ENCODE measurements at places on chromosomes 1 and 21.

GRCh38 chr1:7912145-7912544, 28.5 kb downstream of the TNFRSF9 start:
- no peak for DNase-seq

DNA sequence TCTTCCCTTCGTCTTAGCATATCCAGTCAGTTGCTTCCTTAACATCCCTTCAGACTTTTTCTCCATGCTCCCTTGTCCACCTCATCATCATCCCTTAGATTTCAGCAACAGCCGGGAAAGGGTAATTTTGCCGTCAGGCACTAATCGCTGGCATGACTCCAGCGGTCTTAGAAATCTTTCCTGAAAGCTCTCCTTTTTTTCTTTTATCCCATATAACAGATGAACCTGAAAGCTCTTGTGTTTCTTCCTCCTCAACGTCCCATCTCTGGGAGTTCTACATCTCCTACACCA, 10.4 kb upstream of the BOLA1 start:
- no peak for DNase-seq

GRCh38 chr1:78619032-78619431, 1.2 kb upstream of the IFI44L start:
- DNase-seq, result no peak

DNA sequence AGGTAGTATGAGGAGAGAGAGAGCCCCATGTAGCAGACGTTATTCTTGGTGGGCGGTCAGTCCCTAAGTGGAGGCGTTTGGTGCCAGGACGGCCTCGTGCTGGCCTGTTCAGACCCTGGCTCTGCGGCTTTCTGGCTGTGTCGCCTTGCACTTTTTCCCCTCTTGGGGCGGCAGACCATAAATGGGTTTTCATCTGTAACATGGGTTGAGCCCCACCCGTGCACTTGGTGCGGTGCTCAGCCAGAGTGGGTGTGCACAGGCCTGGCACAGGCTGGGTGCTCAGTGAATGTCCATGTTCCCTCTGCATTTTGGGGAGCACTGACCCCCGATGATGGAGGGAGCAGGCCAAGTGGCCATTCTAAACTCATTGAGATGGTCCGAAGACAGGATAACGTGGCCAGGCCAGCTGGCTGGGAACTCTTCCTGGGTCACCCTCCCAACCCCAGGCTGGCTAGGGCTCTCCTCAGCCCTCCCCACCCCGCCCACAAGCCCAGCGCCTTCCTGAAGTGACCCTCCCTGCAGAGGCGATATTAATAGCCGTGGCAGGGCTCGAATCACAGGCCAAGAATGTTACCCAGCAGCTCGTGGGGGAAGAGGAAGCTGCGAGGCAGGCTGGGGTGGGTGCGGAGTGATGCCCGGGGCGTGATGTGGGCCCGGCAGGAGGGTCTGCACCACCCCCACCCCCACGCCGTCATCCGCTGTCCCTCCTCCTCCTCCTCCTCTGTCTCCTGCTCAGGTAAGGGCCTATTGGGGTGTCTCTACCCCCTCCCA, 78.5 kb downstream of the ARHGEF10L start:
- DNase-seq, result no peak

DNA sequence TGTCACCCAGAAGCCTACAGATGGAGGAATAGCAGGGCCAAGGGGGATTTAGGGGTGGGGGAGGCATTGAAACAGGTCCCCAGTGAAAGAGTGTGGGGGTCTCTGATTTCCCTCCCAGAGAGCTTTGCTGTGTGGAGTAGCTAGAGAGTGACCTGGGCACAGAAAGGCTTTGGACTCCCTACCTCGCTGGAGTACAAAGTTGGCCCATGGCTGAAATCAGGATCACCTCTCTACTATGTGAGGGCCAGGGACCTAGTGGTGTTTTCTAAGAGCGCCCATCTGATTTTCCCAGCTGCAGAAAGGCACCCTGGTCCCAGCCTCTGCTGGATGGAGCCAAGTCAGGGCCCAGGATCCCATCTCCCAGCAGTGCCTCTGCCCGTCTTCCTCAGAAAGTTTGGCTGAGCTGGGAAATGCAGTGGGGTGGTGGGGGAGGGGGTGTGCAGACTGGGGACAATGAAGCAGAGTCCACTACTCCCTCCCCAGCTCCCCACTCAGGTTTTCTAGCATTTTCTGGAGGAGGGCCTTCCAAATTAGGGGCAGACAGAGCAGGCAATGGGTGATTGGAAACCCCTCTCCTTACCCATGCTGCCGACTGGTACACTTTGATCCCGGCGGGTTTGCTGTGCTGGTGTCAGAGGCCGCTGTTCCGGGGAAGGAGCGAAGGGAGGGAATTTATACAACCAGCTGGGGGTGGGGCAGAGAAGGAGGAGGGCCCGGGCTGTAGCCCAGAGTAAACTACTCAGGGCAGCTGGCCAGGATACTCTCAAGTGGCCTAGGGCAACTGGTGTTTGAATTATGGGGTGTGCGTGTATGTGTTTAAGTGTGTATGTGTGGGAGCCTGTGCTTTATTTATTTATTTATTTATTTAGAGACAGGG, at the start of gene SELENBP1:
Gene SELENBP1, minus strand, starts transcription at position 648 of the 877 bp plus-strand sequence. Its CDS starts 64 bp downstream, at position 584.
- DNase-seq, result no peak

DNA sequence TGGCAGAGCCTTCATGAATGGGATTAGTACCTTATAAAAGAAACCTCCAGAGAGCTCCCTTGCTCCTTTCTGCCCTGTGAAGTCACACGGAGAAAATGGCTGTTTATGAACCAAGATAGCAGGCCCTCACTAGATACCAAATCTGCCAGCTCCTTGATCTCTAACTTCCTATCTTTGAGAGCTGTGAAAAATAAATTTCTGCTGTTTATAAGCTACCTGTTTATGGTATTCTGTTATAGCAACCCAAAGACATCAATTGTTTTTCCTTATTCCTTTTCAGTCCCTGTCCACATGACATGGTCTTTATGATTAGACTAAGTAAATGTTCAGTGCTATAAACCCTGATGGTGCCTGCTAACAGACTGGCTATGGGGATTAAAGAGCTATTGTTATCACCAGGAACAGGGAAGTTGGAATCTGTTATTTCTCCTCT, 9.7 kb upstream of the STIL start:
- DNase-seq, result no peak

Data from activated CD4-positive, alpha-beta T cell treated with anti-CD3 and anti-CD28 coated beads, Interleukin-10, Interleukin-2, amounts not matched to agents 100 ng/mL and 50 ng/mL, durations not matched to agents 16 hours and 8 hours (primary cell).